IMR-90 (cell line): ENCODE measurements at places on chromosomes 16 and 17. TPM values are rescaled to one million over a fixed set of nuclear protein-coding genes. Genes with fewer than 3 reads are reported as not detected.

- no peaks in the 10 kb centered on the region for H3K4me1 ChIP-seq
- no peak overlapping the region for H3K27ac ChIP-seq
- H3K4me3 ChIP-seq: no peak overlapping the region
- DNase-seq: no peak
Measured at GRCh38 chr16:84052071-84052622, 9.6 kb upstream of the SLC38A8 start.

DNA sequence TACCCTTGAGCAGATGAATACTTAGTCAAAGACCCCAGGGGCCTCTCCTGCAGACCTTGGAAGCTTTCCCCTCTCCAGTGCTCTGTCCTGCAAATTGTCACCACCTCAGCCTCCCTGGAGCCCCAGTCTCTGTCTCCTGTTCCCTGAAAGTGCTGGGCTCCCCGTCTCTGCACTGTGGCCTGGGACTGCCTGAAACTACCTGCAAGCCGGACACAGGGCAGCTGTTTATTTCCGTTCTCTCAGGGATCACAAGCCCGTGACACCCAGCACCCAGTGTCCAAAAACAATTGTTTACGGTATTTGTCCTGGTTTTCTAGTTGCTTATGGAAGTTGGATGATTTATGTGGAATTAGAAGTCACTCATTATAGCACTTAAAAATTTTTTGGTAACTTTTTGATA is 81.6 kb upstream of the CHMP6 start:
- no peaks in the 10 kb centered on the region for H3K27me3 ChIP-seq
- peaks cover 47% of the 10 kb centered on the region for H3K36me3 ChIP-seq
- H3K4me1 ChIP-seq: no peaks in the 10 kb centered on the region
- H3K27ac ChIP-seq: no peak overlapping the region
- DNase-seq: no peak

GRCh38 chr17:27226611-27227230 is 67.2 kb upstream of the WSB1 start:
- H3K36me3 ChIP-seq: no peaks in the 10 kb centered on the region
- H3K4me1 ChIP-seq: no peaks in the 10 kb centered on the region
- no peak overlapping the region for H3K4me3 ChIP-seq
- DNase-seq: peak; percentile 75
- H3K27me3 ChIP-seq: no peaks in the 10 kb centered on the region

GRCh38 chr16:49590166-49590871 is 216.7 kb downstream of the C16orf78 start:
- DNase-seq: no peak
- H3K27ac ChIP-seq: no peak overlapping the region
- no peaks in the 10 kb centered on the region for H3K36me3 ChIP-seq
- no peak overlapping the region for H3K4me3 ChIP-seq

- H3K27ac ChIP-seq: no peak within 1 kb of the TSS
- no peak for DNase-seq
- H3K4me3 ChIP-seq: no peak within 1 kb of the TSS
- H3K36me3 ChIP-seq: no peaks in the 10 kb centered on the region
- H3K27me3 ChIP-seq: peaks cover 86% of the 10 kb centered on the region
Measured at GRCh38 chr17:47733047-47733673, at the start of gene TBX21. Gene TBX21 (plus strand): TSS chr17:47733236. CDS start chr17:47733455, 219 bp downstream.

DNA sequence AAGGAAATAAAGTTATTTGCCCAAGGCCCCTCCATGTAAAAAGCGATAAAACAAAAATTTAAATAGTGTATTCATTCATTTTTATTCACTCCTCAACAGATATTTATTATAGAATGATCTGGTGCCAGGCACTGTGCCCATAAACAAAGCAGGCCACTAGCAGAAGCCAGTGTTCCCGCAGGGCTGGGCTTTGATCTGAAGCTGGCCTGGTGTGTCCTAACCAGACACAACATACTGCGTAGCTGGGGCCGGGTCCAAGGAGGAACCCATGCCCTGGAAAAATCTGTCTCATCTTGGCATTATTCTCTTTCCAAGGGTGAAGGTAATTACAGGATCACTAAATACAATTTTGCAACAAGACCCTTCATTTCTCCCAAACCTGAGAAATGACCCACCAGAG is 537.4 kb upstream of the CDH5 start:
- H3K36me3 ChIP-seq: no peaks in the 10 kb centered on the region
- no peaks in the 10 kb centered on the region; the same call in 1 of the 2 replicates for H3K4me1 ChIP-seq
- no peak overlapping the region for H3K27ac ChIP-seq
- DNase-seq: no peak

DNA sequence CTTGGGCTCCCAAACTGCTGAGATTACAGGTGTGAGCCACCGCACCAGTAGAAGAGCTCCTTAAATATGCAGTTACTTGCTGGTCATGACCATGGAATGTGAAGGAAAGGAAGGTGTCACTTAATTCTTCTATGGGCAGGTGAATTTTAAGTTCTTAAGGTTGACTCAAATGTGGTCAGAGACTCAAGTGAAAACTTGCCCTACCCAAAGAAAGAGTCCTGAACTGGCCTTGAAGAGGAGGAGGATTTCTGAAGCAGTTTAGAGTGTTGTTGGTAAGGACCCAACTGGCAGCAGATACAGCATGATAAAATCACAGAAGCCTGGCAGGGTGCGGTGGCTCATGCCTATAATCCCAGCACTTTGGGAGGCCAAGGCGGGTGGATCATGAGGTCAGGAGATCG is 29.4 kb downstream of the CHD9 start:
- H3K27me3 ChIP-seq: no peaks in the 10 kb centered on the region
- no peak overlapping the region for H3K4me3 ChIP-seq
- H3K36me3 ChIP-seq: no peaks in the 10 kb centered on the region

GRCh38 chr17:67615736-67616135 is 102.0 kb upstream of the NOL11 start:
- DNase-seq: no peak
- H3K27ac ChIP-seq: no peak overlapping the region
- no peak overlapping the region for H3K4me3 ChIP-seq
- H3K4me1 ChIP-seq: no peaks in the 10 kb centered on the region

GRCh38 chr16:2429771-2430663 is 770 bp downstream of the CCNF start:
- peaks cover 8% of the 10 kb centered on the region for H3K36me3 ChIP-seq
- H3K27me3 ChIP-seq: no peaks in the 10 kb centered on the region
- peak overlapping the region; percentile 60; the same call in 1 of the 2 replicates for H3K27ac ChIP-seq
- peaks cover 4% of the 10 kb centered on the region for H3K4me1 ChIP-seq

GRCh38 chr16:7137560-7138330 is 194.9 kb upstream of the RBFOX1 start:
- H3K27ac ChIP-seq: no peak overlapping the region
- H3K4me1 ChIP-seq: no peaks in the 10 kb centered on the region
- no peak overlapping the region for H3K4me3 ChIP-seq
- no peaks in the 10 kb centered on the region for H3K27me3 ChIP-seq
- H3K36me3 ChIP-seq: no peaks in the 10 kb centered on the region

DNA sequence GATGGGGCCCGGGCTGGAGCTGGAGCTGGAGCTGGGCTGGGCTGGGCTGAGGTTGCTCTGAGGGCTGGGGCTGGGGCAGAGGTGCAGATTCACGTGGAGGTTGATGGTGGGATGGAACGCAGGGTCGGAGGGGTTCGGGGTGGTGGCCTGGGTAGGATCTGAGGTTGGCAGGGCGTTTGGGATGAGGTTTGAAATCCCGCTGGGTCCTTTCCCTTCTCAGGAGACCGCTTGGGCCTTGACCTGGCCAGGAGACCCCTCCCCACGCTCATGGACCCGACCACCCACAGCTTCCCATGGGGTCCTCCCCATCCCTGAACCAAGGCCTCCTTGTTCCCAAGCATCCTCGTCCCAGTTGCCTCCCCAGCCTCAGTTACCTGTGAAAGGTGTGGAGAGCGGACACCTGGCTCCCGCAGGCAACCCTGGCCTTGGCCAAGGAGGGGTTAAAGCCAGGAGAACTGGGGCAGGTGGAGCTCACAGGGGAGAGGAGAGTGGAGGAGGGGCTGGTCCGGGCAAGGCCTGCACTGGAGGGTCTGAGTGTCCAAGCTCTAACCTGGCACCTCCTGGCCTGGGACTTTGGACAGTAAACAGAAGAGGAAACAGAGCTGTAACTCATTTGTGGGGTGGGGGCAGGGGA is at the start of gene ASGR2:
ASGR2 (minus strand) TSS at position 582 of the 634 bp plus-strand sequence. CDS start 582 bp downstream, outside the sequence.
- H3K36me3 ChIP-seq: no peaks in the 10 kb centered on the region
- no peak within 1 kb of the TSS for H3K4me3 ChIP-seq
- peaks cover 24% of the 10 kb centered on the region for H3K27me3 ChIP-seq
- H3K4me1 ChIP-seq: no peaks in the 10 kb centered on the region
- no peak within 1 kb of the TSS for H3K27ac ChIP-seq

- no peaks in the 10 kb centered on the region for H3K4me1 ChIP-seq
- H3K27ac ChIP-seq: no peak overlapping the region
- no peak overlapping the region for H3K4me3 ChIP-seq
- H3K27me3 ChIP-seq: no peaks in the 10 kb centered on the region
- DNase-seq: no peak
- H3K36me3 ChIP-seq: peaks cover 12% of the 10 kb centered on the region
Measured at GRCh38 chr17:35616536-35616935, 29.4 kb downstream of the AP2B1 start.

DNA sequence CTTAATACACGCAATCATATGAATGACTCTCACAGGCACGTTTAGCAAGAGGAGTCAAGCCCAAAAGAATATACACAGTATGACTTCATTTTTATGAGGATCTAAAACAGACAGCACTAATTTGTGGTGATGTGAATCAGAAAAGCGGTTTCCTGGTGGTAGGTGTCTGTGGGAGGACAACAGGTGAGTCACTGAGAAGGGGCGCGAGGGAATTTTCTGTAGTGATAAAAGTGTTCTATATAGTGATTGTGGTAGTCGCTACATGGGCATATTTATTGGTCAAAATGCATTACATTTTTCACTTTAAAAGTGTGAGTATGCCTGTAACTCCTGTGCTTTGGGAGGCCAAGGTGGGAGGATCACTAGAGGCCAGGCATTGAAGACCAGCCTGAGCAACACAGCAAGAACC is 7.6 kb upstream of the TNRC6A start:
- no peaks in the 10 kb centered on the region for H3K27me3 ChIP-seq
- peaks cover 3% of the 10 kb centered on the region for H3K4me1 ChIP-seq
- H3K27ac ChIP-seq: no peak overlapping the region
- no peak for DNase-seq

DNA sequence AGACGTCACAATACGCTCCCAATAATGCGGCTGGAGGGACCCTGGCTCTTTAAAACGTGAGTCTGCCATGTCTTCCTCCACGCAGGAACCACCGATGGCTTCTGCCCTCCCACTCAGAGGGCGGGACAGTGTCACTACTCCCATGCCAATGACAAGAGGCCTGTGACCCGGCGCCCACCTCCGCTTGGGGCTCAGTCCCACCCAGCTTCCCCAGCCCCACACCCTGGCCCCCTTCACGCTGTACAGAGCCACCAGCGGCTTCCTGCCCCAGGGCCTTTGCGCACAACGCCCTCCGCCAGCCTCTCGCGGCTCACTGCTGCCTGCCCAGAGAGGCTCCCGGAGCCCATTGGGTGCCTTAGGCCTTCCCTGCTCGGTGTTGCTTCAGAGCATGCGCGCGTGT is 29.5 kb upstream of the ZNF469 start:
- 0 out of 2 replicates have a peak, but pooled peaks cover 2% of the 10 kb centered on the region for H3K4me1 ChIP-seq
- H3K36me3 ChIP-seq: no peaks in the 10 kb centered on the region
- no peaks in the 10 kb centered on the region; the same call in 1 of the 2 replicates for H3K27me3 ChIP-seq
- no peak overlapping the region for H3K4me3 ChIP-seq

- no peak overlapping the region for H3K4me3 ChIP-seq
- peaks cover 5% of the 10 kb centered on the region; the same call in 1 of the 2 replicates for H3K36me3 ChIP-seq
- H3K27me3 ChIP-seq: no peaks in the 10 kb centered on the region
- peaks cover 25% of the 10 kb centered on the region for H3K4me1 ChIP-seq
- no peak overlapping the region for H3K27ac ChIP-seq
- DNase-seq: no peak
Measured at GRCh38 chr16:88059701-88060386, 108.6 kb downstream of the BANP start.

DNA sequence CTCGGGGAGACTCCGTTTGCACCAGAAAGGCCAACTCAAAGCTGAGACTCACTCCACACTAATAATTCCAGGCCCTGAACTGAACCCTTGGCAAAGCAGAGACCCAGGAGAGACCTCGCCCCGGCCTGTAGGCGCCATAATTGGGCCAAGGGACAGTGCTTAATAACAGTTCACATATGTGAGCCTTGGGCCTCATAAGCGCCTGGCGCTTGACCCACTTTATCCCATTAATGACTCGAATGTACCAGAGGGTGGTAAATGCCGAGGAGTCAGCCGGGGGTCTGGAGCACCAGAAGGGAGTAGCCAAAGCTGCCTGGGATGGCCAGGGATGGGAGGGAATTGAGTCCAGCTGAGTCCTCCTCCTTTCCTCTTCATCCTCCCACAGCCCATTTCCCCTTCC is 24.6 kb downstream of the SLC6A4 start:
- H3K27me3 ChIP-seq: peaks cover 36% of the 10 kb centered on the region
- no peaks in the 10 kb centered on the region for H3K4me1 ChIP-seq
- no peaks in the 10 kb centered on the region for H3K36me3 ChIP-seq
- DNase-seq: no peak
- no peak overlapping the region for H3K4me3 ChIP-seq

GRCh38 chr17:6476810-6477179 is 32.5 kb downstream of the PIMREG start:
- H3K27ac ChIP-seq: no peak overlapping the region
- no peak overlapping the region for H3K4me3 ChIP-seq
- H3K36me3 ChIP-seq: no peaks in the 10 kb centered on the region

DNA sequence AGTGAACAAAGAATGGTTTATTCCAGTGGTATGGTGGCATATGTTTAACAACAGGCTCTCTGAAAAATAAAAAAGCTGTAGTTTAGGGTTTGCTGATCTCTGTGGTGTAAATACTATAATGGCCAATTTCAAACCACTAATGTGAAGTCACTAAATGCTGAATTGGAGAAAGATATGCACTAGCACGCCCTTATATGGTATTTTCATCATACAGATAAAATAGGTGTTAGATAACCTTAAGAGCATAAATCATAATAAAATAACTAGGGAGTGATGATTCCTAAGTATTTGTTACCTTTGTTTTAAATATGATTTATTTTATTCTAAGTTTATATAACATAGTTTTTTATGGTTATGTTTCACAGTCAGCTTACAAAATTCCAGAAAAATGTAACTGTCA is 17.2 kb downstream of the NLK start:
- no peak overlapping the region for H3K4me3 ChIP-seq
- no peaks in the 10 kb centered on the region for H3K27me3 ChIP-seq
- peaks cover 5% of the 10 kb centered on the region for H3K4me1 ChIP-seq
- DNase-seq: no peak
- no peaks in the 10 kb centered on the region for H3K36me3 ChIP-seq

GRCh38 chr17:13541032-13541480 is 60.7 kb downstream of the HS3ST3A1 start:
- H3K27me3 ChIP-seq: no peaks in the 10 kb centered on the region
- peaks cover 19% of the 10 kb centered on the region for H3K4me1 ChIP-seq
- H3K4me3 ChIP-seq: no peak overlapping the region
- H3K36me3 ChIP-seq: peaks cover 2% of the 10 kb centered on the region

The ZNF764 gene
- 2.2 and 2.5 TPM in 2 replicates for total RNA-seq

The HSF4 gene
- 0.54 and 0.83 TPM in 2 replicates for total RNA-seq

The GPR139 gene
- total RNA-seq: not detected in 2 replicates

The NPTX1 gene
- total RNA-seq: 20.8 and 23.3 TPM in 2 replicates

The MPDU1 gene
- 142 and 149 TPM in 2 replicates for total RNA-seq

The ANKRD11 gene
- 28.1 and 46.8 TPM in 2 replicates for total RNA-seq

The GAS7 gene
- total RNA-seq: 5.0 and 6.4 TPM in 2 replicates

The CAPNS2 gene
- total RNA-seq: 0.56 and 0.72 TPM in 2 replicates

The NHLRC4 gene
- 0.56 and 0.72 TPM in 2 replicates for total RNA-seq
